ENCODE measurements at places on chromosomes 16 and 17.

- DNase-seq, result peak; percentile 30
Observed at GRCh38 chr17:40415390-40415789, 2.3 kb downstream of the TOP2A start.

DNA sequence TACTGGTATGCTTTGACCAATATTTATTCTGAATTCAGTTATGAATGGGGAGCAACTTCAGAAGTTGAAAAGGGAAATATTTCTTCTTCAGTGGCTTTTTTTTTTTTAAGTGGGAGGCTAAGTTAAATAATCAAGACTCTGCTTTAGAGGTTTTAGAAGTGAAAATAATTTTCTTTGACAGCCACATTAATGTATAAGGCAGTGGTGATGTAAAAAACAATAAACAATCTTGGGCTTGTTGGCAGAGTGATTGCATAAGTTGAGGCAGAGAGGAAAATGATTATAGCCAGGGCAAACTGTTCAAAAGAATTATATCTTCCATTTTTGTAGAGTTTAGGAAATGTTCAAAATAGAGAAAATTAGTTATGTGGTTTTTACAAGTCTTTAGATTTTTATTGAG is 5.4 kb upstream of the KRT12 start:
- no peak for DNase-seq

DNA sequence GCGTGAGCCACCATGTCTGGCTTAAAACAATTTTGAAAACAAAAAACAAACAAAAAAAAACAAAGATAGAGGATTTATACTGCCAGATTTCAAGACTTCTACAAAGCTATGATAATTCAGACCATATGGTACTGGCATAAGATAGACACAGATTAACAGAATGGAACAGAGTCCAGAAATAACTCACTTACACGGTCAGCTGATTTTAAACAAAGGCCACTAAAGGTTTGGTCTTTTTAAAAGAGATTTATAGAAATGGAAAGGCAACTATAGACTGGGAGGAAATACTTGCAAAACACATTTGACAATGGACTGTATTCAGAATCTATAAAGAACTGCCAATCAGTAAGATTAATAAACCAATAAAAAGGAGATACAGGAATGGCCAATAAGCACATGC is 48.6 kb upstream of the MNT start:
- DNase-seq, result no peak

- DNase-seq, result no peak
Observed at GRCh38 chr16:16041196-16041892, 91.9 kb downstream of the ABCC1 start.

DNA sequence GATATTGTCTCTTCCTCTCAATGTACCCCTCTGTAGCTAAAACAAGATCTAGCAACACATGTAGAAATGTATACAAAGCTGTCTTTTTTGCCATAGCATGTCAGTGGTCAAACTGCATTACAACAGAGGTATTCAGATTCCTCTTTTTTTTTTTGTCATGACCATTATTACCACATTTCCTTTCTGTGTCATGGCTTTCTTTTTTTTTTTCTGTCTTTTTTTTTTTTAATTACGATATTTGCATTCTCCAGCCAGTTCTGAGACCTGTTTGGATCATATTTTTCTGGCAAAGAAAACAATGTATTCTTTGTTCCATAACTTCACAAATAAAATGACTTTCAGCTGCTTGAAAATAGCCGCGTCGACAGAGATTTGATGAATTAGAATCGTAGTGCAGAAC is 27.4 kb upstream of the CAPNS2 start:
- DNase-seq, result no peak

DNA sequence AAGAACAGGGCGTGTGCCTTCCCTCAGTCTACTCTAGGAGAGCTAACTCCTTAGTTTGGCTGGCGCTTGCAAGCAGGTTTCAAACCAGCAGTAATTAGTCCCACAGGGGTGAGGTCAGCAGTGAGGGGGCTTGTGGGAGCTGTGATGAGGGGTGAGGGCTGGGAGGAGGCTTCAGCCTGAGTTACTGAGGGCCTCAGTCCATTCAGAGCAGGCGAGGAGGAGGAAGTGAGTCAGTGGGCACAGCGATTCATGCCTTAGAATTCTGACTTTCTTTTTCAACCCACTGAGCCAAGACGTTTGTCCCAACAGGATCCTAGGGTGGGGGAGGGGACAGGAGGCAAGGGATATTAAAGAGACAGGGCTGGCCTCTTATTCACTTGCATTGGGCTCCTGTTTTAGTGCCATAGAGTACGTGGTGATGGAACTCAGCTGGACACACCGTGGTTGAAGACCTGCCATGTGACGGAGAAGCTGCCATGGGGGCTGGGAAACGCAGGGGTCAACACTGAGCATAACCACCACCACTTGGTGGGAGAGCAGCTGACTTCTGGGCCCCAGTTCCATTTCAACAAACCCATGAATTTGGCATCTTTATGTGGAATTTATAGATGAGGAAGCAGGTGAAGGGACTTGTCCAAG is 8.3 kb upstream of the ITGA3 start:
- DNase-seq, result peak; percentile 95

DNA sequence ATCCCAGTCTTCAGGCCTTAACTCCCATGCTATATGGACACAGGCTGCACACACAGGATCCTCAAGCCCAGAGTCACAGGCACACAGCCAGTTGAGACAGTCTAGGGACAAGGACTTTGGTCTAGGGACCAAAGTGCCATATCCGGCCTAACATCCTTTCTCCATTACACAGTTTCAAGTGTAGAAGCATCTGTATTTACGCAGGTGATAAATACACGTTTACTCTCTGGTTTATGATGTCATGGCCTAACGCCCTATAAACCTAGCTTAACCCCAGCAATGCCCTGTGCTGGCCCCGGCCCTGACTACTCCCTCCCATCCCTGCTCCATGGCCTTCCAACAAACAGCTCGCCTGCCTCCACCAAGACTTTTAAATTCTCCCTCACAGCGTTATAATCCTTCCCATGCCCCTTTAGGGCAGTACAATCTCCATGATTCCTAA is 17.1 kb downstream of the CUEDC1 start:
- DNase-seq, result no peak

DNA sequence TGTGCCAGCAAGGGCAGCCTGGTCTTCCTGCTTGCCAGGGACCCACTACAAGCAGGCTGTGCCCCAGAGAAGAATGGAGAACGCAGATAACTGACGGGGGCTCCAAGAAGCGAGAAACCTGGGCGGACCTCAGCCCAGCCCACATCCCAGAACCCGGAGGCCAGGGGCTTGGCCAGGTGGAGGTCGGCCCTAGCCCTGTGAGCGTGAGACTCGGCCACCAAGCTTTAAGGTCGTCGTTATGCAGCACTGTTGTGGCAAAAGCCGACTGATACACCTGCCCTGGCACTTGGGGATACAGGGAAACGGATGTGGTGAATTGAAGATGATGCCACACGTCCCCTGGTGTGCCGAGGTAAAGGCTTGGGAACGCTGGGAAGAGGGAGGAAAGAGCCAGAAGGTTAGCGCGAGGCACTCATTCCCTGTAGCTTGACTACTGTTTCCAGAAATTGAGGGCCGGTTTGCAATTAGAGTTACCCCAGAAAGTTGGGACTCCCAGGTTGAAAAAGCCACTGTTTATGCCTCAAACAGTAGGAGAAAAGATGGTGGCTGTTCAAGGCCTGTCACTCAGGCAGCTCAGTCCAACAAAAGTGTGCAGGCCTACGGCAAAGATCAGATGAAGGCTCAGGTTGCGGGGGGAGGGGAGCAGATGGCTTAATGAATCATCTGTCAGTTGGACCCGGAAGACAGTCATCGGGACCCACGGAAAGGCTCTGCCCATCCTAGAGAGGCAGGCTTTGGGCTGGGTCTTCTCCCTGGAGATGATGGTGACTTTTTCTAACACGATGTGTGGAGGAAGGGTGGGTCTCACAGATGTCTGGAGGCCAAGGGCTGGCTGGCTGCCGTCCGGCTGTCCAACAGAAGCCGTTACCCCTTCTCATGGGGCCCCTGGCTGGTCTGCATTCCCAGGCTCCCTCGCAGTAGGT is 45.6 kb upstream of the BAHCC1 start:
- DNase-seq, result peak; percentile 59

DNA sequence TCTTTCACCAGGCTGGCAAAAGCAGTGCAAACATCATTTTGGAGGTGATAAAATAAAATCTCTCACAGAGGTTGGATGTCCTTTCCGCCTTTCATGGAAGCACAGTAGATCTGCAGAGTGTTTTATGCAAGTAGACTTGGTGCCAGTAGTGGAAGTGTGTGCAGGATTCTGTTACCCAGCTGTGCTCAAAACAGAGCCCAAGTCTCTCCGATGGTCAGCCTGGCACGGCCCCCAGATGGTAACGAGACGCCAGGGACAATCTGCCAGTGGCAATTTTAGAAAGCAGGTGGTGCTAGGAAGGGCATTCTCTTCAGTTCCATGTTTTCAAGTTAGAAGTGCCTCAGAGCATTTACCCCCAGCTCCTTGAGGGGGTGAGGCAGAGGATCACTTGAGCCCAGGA is 1.5 kb upstream of the MTHFSD start:
- DNase-seq, result no peak

GRCh38 chr17:37693328-37693727 is 50.1 kb upstream of the DDX52 start:
- no peak for DNase-seq

- DNase-seq, result peak; percentile 57
Observed at GRCh38 chr16:27547134-27547533, 2.6 kb downstream of the GTF3C1 start.

DNA sequence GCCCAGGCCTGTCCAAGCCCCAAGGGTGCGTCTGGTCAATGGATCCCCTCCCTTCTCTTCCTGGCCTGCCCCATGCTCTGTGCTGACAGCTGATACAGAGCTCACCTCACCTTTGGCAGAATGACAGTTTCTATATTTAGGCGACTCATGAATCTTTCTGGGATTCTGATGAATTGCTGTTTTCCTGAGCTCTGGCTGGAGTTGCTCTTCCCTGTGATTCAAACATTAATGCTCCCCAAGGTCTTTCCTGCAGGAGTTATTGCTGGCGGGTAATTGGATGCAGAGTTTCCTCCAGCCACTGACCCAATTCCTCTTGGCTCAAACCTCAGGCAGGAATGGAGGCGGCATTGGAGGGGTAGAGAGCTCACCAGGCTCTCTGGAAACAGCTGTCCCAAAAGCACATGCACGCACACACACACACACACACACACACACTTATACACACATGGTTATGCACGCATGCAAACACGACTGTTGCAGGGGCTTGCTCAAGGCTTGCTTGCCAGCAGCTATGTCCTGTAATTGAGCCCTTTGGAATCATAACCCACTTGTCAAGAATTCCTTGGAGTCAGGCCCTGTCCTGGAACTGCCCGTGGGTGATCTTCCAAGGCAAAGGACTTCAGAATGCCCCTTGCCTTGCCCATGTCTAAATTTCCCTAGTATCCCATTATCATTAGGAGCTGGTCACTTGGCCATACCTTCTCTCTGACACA is 128.8 kb downstream of the ASIC2 start:
- peak; percentile 15 for DNase-seq

DNA sequence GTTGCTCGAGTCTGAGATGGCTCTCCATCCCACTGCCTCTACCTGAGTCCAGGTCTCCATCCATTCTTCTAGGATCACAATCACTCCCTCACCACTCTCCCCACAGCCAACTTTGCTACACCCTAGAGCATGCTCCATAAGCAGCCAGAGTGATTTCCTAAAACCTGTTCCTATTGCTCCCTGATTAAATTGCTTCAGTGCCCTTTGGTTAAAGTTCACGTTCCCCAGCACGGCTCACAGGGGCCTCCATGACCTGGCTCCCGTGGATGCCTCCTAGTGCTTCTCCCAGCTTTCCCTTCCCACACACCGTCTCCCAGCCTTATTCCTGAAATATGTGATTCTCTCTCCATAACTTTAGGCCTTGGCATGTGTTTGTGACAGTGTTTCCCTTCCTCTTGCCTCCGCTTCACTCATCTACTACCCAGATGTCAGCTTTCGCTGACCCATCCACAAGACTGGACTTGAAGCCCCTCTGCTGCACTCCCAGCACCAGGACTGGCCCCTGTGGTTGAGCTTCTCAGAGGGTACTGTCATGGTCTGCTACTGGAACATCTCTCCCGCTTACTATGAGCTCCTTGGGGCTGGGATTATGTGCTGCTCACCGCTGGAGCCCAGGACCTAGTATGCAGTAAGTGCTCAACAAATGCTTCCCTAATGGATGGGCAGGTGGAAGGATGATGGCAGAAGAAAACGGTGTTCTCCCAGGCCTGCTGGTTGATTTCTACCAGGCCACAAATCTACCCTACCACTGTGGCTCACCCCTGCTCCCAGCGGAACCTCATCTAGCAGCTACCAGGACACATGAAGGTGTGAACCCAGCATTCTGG is 17.9 kb downstream of the MYO18A start:
- no peak for DNase-seq

- DNase-seq, result peak; percentile 56
Observed at GRCh38 chr17:40497695-40498094, 3.7 kb downstream of the TNS4 start.

DNA sequence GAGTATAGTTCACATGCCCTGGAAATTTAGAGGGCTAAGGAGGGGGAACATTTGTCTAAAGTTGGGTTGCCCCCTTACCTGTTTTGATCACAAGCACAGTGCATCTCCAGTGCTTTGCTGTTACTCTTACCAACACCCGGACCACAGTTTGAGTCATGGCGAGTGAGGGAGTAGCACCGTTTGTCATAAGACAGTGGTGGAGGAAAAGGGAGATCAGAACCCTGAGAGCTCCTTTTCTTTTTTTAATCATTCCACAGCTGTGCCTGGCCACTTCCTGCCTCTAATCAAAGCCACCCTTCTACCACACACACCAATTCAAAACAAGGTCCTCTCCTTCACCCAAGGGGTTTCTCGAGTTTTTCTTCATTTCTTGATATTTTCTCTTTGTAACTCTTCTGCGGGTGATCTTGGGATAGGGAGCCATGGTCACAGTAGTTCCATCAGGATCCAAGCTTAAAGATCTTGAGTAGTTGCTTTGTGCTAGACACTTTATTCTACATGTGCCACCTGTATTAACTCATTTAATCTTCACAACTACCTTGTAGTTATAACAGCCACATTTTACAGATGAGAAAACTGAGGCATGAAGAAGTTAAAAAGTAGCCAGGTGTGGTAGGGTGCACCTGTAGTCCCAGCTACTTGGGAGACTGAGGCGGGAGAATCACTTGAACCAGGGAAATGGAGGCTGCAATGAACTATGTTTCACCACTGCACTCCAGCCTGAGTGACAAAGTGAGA is 5.0 kb upstream of the MYL4 start:
- DNase-seq, result peak; percentile 77

All from M059J (cell line).